Effector memory CD8-positive, alpha-beta T cell (primary cell): ENCODE measurements at places on chromosomes 5 and 9.

GRCh38 chr9:272251-273213 lies 57.9 kb downstream of the DOCK8 start:
- DNase-seq, result peak; percentile 77

DNA sequence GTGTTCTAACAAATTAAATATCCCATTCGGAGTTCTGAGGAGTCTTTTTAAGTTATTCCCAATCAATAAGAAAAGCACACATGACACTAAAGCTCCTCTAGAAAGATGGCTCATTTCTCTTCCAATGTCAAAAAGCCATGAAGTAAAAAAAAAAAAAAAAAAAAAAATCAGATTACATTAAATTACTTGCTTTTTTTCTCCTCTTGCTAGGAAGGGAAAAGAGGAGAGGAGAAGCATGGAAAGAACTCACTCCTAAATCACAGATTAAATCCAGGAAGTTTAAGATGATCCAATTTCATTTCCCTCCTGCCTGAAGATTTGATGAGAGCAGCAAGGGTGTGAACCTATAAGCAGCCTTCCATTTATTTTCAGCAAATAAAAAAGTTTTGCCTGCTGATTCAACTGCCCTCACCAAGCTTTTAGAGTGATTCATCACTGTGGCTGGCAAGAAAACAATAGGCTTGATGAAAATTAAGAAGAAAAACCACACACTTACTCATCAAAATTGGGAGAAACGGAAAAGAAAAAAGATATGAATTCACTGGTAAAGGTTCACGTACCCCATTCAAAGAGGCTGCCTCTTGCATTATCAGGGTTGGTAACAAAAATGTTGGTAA lies 19.7 kb downstream of the MYO10 start:
- no peak for DNase-seq

DNA sequence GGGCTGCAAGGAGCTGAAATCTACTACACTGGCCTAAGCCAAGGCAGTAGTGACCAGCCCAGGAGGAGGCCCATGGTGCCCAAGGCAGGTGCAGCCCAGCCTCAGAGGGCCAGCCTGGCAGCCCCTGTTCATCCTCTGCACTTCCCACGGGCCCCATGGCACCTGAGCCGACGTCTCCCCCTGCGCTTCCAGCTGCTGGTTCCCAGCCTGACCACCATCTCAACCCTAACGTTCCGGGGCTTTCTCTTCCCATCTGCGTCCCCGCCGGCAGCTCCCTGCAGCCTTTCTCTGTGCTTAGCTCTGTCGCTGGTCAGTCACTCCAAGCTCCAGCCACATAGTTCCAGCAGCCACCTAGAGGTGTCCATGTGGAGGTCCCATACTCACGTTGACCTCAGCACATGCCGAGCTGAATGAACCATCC lies 105.5 kb upstream of the LMX1B start:
- no peak for DNase-seq

GRCh38 chr9:75230469-75230868 lies 142.2 kb downstream of the OSTF1 start:
- no peak for DNase-seq

GRCh38 chr5:36152324-36153297 lies 700 bp downstream of the SKP2 start:
- DNase-seq, result peak; percentile 2

GRCh38 chr5:57906671-57907070 lies 424.1 kb upstream of the ACTBL2 start:
- no peak for DNase-seq
